ENCODE measurements at places on chromosomes 12 and 14.

GRCh38 chr14:78398216-78398615 lies 228.0 kb downstream of the NRXN3 start:
- no peak for DNase-seq

DNA sequence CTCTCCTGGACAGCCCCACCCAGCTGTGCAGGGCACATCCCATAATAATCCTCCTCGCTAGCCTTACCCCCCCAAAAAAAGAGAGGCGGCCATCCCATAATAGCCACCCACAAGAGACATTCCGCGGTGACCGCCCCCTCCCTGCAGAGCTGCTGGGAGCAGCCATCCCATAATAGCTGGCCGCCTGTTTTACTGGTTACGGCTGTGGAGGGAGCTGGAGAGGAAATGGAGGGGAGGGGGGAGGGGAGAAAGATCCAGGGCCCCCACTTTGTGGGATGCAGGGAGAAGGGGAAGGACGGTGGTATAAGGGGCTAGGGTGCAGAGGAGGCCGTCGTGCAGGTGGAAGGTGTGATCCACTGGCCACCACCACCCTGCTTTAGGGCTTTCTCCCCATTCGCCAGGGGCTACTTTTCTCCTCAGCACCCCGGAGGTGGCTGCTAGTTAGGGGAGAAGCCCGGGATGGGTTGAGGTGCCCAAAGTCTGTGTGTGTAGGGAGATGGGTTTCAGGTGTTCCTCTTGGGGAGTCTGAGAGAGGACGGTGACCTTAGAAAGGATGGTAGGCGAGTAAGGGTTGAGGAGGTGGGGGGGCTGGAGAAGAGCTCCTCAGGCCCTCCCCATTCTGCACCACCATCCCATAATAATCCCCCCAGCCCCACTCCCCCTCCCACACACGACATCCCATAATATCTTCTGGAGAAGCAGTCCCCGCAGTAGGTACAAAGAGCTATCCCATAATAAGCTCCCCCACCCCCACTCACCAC lies 6.0 kb upstream of the CHD4 start:
- DNase-seq = peak; percentile 94

DNA sequence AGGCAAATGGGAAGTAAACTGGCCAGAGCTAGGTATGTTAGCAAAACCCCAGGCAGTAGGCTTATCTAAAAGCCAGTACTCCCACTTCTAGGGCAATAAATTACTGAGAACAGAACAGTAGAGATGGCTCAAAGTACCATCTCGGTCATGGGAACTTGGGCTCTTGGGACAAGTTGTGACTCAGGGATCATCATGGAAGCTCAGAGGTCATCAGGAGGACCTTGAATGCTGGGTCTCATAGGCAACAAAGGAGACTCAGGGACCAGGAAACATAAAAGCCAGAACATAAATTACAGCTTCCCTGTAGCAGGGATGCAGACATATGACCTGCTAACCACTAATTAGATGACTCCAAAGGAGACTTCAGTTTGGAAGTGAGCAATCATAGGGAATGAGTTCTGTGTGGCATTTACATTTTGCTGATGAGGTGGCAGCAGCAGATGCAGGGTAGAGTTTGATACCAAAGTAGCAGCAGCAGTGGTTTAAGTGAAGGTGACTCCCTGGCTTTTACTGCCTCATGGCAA lies 97.6 kb upstream of the SCAF11 start:
- no peak for DNase-seq

GRCh38 chr12:100666588-100666987 lies 93.1 kb downstream of the GAS2L3 start:
- no peak for DNase-seq

Measured in lung (tissue), 17 donors.